ENCODE measurements at places on chromosomes 7 and 10. TPM values are rescaled to one million over a fixed set of nuclear protein-coding genes. Genes with fewer than 3 reads are reported as not detected.

The OR6V1 gene
- total RNA-seq = not detected

The TM9SF3 gene
- 110 TPM for total RNA-seq

The DNA2 gene
- total RNA-seq = 7.7 TPM

The LIPJ gene
- 0.19 TPM for total RNA-seq

The DNAJB9 gene
- 49.3 TPM for total RNA-seq

The MRC1 gene
- total RNA-seq = 2.3 TPM

The CTBP2 gene
- total RNA-seq = 0.61 TPM

The IFIT1B gene
- total RNA-seq = not detected

DNA sequence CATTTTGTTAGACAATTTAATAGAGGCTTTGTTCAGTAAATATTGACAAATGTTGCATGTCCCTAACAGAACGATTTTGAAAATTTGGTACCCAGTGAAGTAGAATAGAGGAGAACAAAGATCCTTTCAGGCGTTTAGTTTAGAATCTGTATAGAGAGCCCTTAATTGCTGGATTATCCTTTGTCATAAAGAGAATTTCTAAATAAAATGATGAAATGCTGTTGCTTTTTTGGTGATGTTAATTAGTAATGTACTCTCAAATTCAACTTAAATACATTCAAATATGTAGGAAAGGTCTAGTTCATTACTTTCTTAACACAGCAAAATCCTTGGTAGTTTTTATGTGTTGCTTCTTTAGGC lies 1.2 kb downstream of the LUC7L2 start:
- peaks cover 60% of the 10 kb centered on the region for H3K4me1 ChIP-seq
- DNase-seq = no peak
- no peaks in the 10 kb centered on the region for H3K27me3 ChIP-seq
- H3K27ac ChIP-seq = peak overlapping the region; percentile 98

GRCh38 chr10:3195286-3195685 lies 22.7 kb upstream of the PITRM1 start:
- H3K27ac ChIP-seq = no peak overlapping the region
- DNase-seq = no peak
- H3K4me1 ChIP-seq = peaks cover 18% of the 10 kb centered on the region

GRCh38 chr10:62926407-62926806 lies 110.2 kb upstream of the EGR2 start:
- H3K4me1 ChIP-seq = no peaks in the 10 kb centered on the region
- H3K4me3 ChIP-seq = no peak overlapping the region
- H3K36me3 ChIP-seq = no peaks in the 10 kb centered on the region
- no peak overlapping the region for H3K27ac ChIP-seq

DNA sequence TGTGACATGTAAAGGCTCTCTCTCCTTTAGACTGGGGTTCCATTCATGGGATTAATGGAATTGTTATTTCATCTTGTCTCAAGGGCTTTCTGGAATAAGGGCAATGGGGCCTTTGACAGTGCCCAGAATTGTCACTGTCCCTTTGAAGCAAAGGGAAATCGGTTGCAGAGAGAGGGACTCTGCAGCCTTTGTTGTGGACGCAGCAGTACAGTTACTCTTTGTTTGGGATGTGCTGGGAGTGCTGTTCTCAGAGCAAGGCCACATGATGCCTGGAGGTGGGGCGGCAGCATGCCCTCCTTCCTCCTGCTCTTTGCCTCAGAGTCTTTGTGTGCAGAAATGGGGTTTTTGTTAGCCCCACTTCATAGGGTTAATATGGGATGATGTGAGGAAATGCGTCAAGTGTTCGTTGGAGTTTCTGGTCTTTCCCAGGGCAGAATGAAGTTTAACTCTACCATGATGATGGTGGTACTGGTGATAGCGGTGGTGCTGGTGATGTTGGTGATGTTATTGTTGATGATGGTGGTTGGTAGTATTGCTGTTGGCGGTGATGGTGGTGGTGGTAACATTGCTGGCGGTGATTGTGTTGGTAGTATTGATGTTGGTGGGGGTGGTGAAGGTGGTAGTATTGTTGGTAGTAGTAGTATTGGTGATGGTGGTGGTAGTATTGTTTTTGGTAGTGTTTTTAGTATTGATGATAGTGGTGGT lies 45.3 kb downstream of the DOCK1 start:
- H3K4me3 ChIP-seq = no peak overlapping the region
- DNase-seq = no peak
- H3K27ac ChIP-seq = no peak overlapping the region
- no peaks in the 10 kb centered on the region for H3K4me1 ChIP-seq
- no peaks in the 10 kb centered on the region for H3K27me3 ChIP-seq

- H3K27me3 ChIP-seq = no peaks in the 10 kb centered on the region
- DNase-seq = no peak
- H3K4me3 ChIP-seq = no peak overlapping the region
- no peaks in the 10 kb centered on the region for H3K36me3 ChIP-seq
- H3K4me1 ChIP-seq = peaks cover 13% of the 10 kb centered on the region
These were observed 92.8 kb upstream of the ZMIZ1 start for GRCh38 chr10:78975926-78976325.

DNA sequence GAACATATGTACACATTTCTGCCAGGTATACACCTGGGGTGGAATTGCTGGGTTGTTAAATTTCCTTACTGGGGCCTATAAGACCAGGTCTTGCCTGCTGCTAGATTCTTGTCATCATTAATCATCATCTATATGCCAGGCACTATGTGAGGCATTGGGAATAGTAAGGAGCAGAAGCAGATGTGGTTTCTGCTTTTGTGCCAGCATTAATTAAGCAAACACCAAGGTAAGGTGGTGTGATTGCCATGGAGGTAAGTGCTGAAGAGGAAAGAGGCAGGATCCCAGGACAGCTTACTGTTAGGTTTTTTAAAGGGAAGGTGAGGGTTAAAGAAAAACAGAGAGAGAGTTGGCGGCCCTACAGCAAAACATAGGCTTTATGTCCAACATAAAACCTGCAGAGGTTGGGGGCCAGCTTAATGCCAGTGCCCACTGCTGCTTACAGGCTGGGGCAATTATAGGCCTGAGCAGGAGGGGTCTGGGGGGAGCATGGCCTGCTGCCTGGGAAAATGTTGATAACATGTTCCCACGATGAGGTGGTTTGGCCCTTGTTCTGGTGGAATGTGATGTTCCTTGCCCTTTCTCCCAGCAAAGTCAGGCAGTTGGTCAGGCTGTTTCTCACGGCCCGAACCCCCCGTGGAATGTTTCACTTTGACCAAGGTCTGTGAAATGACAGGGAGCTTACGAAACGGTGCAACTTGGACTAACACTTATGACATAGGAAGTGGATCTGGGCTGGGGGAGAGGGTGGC lies 93.9 kb downstream of the RBM20 start:
- no peak overlapping the region for H3K4me3 ChIP-seq
- H3K27me3 ChIP-seq = peaks cover 5% of the 10 kb centered on the region
- H3K4me1 ChIP-seq = peaks cover 44% of the 10 kb centered on the region
- no peak overlapping the region for H3K27ac ChIP-seq

GRCh38 chr7:123220396-123220795 lies 20.6 kb upstream of the SLC13A1 start:
- no peaks in the 10 kb centered on the region for H3K36me3 ChIP-seq
- no peaks in the 10 kb centered on the region for H3K4me1 ChIP-seq
- no peaks in the 10 kb centered on the region for H3K27me3 ChIP-seq
- no peak overlapping the region for H3K27ac ChIP-seq
- DNase-seq = no peak
- H3K4me3 ChIP-seq = no peak overlapping the region

- no peaks in the 10 kb centered on the region for H3K36me3 ChIP-seq
- DNase-seq = no peak
- no peak overlapping the region for H3K4me3 ChIP-seq
- H3K27me3 ChIP-seq = no peaks in the 10 kb centered on the region
- H3K27ac ChIP-seq = no peak overlapping the region
These were observed 263.1 kb upstream of the CXCL12 start for GRCh38 chr10:44647877-44648542.

- no peak overlapping the region for H3K4me3 ChIP-seq
- H3K36me3 ChIP-seq = no peaks in the 10 kb centered on the region
- no peaks in the 10 kb centered on the region for H3K27me3 ChIP-seq
- H3K4me1 ChIP-seq = peaks cover 19% of the 10 kb centered on the region
- DNase-seq = no peak
- H3K27ac ChIP-seq = no peak overlapping the region
These were observed 164.5 kb upstream of the AGR3 start for GRCh38 chr7:17046259-17046658.

DNA sequence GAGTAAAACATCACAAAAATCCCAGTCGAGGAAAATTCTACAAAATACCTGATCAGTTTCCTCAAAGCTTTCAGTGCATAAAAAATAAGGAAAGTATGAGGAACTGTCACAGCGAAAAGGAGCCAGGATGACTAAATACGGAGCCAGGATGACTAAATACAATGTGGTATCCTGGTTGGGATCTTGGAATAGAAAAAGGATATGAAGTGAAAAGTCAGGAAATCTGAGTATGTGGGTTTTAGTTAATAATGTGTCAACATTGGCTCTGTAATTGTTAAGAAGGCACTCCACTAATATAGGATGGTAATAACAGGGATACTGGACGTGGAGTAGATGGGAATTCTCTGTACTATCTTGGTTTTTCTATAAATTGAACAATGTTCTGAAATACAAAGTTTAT lies 175.5 kb downstream of the SUGCT start:
- DNase-seq = no peak
- no peak overlapping the region for H3K4me3 ChIP-seq
- no peak overlapping the region for H3K27ac ChIP-seq
- H3K4me1 ChIP-seq = no peaks in the 10 kb centered on the region
- H3K36me3 ChIP-seq = no peaks in the 10 kb centered on the region
- H3K27me3 ChIP-seq = no peaks in the 10 kb centered on the region

- no peaks in the 10 kb centered on the region for H3K4me1 ChIP-seq
- H3K4me3 ChIP-seq = no peak overlapping the region
- H3K27me3 ChIP-seq = no peaks in the 10 kb centered on the region
- no peak for DNase-seq
These were observed 68.5 kb upstream of the FERD3L start for GRCh38 chr7:19213746-19214145.

GRCh38 chr7:127770885-127771284 lies 118.9 kb downstream of the SND1 start:
- no peak overlapping the region for H3K27ac ChIP-seq
- H3K4me1 ChIP-seq = peaks cover 4% of the 10 kb centered on the region
- no peaks in the 10 kb centered on the region for H3K27me3 ChIP-seq
- no peaks in the 10 kb centered on the region for H3K36me3 ChIP-seq

GRCh38 chr7:105759670-105760550 lies 116.5 kb downstream of the ATXN7L1 start:
- no peak overlapping the region for H3K27ac ChIP-seq
- no peaks in the 10 kb centered on the region for H3K36me3 ChIP-seq

DNA sequence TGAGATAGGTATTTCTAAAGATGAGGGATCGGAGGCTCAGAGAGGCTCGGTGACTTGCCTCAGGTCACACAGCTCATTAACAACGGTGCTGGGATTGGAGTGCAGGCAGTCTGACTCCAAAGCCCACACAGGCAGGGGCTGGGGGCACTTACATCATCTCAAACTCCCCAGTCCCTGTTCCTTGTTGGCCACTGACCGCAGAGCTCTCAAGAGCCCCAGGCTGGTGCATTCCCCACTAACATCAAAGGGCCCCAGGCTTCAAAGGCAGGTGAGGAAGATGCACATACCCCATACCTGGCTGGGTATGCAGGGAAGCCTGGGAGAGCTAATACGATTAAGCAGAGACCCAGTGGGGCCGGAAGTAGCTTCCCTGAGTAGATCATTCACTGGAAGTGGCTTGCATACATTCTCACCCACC lies 13.7 kb upstream of the NODAL start:
- H3K4me1 ChIP-seq = peaks cover 10% of the 10 kb centered on the region
- H3K36me3 ChIP-seq = no peaks in the 10 kb centered on the region
- H3K4me3 ChIP-seq = no peak overlapping the region
- H3K27ac ChIP-seq = no peak overlapping the region

DNA sequence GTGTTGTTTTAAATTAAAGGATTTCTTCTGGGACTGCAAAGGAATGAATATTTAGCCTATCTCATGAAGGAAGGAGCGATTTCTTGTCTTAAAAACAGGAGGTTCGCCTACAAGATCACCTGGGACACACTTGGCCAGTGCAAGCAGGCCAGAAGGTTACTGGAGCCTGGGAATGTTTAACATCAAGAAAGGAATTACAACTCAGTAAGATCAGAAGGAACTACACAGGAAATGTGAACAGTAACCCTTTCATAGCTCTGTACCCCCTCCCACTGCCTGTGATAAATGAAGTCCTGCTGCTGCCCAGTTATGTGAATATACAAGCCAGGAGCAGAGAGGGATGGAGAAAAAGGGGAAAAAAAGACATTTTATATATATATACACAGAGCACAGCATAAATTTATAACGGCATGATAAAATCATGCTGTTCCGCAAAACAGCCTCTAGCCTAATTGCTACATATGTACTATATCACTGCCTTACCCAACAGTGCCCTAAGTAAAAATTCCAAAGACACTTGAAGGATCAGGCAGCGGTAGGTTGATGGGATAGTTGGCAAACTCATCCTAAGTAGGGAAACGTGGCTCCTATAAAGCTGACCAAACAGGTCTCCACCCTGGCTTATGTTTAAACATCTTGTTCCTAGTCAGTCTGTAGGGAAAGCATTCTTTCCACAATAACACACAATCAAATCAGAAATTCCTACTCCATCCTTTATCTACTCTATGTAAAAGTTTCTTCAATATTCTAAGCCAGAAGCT lies 63.8 kb downstream of the ZNF438 start:
- H3K4me3 ChIP-seq = no peak overlapping the region
- no peaks in the 10 kb centered on the region for H3K4me1 ChIP-seq
- no peaks in the 10 kb centered on the region for H3K36me3 ChIP-seq
- no peak overlapping the region for H3K27ac ChIP-seq
- H3K27me3 ChIP-seq = no peaks in the 10 kb centered on the region
